ENCODE measurements at places on chromosomes 5 and 9.

- DNase-seq: no peak
Observed at GRCh38 chr5:147619281-147619878, 109.5 kb upstream of the DPYSL3 start.

DNA sequence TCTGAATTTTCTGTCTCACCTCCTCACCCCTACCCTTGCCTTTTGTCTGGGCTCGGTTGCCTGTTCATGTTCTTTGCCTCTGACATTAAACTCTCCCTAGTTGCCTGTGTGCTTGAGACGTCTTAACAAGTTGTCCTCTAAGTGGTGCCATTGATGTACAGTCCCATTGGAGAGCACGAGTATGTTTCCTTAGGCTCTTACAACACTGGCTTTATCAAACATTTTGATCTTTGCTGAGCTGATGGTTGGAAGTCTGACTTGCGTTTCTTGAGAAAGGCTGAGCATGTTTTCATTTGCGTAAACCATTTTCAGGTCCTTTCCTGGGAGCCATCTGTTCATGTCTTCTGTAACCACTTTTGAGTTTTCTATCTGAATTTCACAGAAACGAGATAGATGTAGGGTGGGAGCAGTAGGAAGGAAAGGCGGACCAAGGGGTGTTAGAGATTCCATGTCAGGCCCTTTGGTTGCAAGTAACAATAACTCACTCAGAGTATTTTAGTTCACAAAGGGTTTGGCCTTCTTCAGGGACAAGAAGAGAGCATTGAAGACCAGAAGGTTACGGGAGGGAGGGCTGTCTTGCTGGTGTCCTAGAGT is 35.4 kb downstream of the OTULIN start:
- no peak for DNase-seq

GRCh38 chr9:34823778-34824177 is 113.8 kb upstream of the CCL21 start:
- DNase-seq: no peak

DNA sequence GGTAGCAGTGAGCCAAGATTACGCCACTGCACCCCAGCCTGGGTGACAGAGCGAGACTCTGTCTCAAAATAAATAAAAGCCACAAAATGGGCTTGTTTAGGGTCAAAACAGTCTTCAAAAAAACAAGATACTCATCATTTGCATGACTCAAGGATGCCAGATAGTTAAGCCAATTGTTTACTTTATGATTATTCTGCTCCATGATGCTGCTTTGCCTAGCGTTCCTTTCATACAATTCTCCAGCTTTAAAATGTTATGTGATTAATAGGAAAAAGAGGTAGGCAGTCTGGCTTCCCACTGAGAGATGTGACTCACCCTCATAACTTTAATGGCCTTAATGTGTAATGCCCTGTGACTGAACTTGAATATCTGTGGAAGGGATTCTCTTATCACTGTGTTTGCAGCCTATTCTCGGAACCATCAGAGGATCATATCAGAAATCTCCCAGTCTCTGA is 364.6 kb upstream of the TRPC7 start:
- no peak for DNase-seq

GRCh38 chr5:149666212-149666852 is 63.8 kb upstream of the PPARGC1B start:
- DNase-seq: no peak

DNA sequence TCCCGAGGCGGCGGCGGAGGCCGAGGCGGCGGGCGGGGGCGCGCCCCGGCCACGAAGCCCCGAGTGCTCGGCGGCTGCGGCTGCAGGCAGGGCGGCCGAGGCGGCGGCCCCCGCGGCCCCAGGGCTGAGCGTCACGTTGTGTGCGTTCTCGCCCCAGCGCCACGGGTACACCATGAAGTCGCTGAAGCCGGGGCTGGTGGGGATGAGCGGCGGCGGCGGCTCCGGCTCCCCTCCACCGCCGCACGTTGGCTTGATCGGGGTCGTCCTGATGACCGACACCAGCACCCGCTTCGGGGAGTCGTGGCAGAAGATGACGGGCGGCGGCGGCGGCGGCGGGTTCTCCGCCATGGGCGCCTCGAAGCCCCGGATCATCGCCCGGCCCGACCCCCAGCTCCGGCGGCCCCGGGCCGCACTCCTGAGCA is 498 bp downstream of the ZNF367 start:
- DNase-seq: no peak

- no peak for DNase-seq
Observed at GRCh38 chr5:80231243-80231642, 24.6 kb downstream of the SERINC5 start.

DNA sequence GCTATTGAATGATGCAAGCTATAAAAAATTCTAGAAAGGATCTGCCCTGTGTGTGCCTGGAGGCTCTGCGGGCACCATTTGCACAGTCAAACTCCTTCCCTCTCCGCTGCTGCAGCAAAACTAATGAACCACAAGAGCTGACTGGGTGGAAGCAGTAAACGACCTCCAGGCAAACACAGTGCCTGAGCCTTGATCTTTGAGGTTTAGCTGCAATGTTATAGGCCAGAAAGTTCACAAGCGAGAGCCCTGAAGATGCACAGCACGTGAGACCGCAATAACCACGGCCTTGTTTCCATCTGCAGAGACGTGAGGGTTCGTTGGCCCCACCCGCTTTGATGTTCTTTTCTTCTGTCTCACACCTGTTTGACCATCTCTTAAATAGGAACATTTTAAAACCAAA is 69.2 kb upstream of the S1PR3 start:
- no peak for DNase-seq

DNA sequence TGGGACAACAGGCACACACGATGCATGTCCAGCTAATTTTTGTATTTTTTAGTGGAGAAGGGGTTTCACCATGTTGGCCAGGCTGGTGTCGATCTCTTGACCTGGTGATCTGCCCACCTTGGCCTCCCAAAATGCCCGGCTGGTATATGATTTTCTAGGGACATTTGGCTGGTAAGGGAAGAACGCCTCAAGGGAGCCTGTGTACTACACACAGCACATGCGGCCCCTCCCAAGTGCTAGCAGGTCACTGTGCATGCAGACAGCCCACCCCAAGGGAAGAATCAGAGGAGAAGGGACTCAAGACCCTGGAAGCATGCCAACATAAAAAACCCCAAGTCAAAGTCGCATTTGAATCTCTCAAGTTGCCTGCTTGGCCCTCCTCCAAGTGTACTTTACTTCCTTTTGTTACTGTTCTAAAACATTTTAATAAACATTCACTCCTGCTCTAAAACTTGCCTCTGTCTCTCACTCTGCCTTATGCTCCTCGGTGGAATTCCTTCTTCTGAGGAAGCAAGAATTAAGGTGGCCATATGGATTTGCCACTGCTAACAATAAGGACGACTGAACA is 24.3 kb upstream of the OTULINL start:
- no peak for DNase-seq

GRCh38 chr9:86563936-86564335 is 209.7 kb upstream of the TUT7 start:
- DNase-seq: no peak

- no peak for DNase-seq
Observed at GRCh38 chr5:124713595-124713994, 32.8 kb downstream of the ZNF608 start.

Measured in cortex of kidney (tissue), 1 donor.